Kasumi-1 (cell line): ENCODE measurements at places on chromosomes 6 and 20.

- no peak for DNase-seq
Measured at GRCh38 chr20:3930265-3931206, 41.3 kb downstream of the PANK2 start.

- no peak for DNase-seq
Measured at GRCh38 chr6:108673153-108673552, 112.4 kb downstream of the FOXO3 start.

- peak; percentile 75 for DNase-seq
Measured at GRCh38 chr6:111057074-111057752, 30.1 kb upstream of the SLC16A10 start.

DNA sequence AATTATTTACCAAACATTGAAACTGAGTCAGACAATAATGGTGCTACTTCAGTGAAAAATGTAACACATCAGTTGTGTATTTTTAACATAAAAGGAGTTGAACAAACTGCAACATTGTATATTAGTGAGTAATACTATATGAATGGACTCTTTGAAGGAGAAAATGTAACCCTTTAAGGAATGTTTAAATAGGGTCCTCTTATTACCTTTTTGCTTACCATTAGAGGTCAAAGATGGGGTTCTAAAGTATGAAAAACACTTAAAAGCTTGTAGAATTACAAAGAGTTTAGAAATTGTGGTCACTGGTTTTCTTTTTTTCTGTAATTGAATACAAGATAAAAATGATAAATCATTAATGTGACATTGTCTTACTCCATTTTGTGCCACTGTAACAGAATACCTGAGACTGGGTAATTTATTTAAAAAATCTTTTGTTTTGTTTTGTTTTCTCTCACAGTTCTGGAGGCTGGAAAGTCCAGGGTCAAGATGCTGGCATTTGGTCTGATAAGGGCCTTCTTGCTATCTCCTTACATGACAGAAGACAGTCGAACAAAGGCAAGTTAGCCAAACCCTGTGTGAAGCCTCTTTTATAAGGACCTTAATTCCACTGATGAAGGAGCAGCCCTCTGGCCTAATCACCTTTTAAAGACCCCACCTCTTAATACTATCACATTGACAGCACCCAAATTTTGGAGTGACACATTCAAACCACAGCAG, 43.2 kb downstream of the SESN1 start:
- DNase-seq = no peak

DNA sequence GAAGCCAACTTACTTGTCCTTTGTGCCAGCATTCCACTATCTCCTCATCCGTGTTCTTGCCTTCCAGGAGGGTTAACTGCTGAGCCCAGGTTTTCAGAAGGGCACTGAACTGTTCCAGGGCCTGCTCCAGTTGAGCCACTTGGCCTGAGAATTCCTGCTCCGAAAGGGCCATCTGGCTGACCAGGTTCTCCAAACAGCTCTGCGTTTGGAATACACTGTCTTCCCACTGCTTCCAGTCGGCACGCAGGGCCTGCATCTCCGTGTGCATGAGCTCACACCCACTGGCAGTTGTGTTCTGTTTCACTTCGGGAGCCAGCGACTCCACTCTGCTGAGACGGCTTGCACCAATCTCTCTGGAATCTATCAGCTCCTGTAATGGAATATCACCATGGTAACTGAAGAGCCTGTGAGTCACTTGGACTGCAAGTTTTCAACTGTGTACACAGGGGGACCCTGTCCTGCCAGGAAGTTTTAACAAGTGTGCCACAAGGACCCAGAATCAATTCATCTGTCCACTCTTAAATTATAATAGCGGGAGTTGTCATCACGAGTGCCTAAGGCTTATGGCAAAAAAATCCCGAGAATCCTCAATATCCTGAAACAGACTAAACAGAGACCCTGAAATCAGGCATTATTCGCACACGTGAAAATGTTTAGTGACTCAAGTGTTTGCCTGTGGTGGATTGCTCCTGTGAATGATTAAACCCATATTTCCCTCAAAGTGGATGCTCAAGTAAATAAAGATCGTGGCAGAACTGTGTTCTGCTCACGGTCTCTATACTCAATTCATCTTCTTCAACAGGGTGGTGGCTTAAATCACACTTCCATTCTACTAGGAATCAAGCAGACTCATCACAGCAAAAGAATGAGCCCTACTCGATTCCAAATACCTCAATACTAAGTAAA, 255.9 kb downstream of the SYNE1 start:
- no peak for DNase-seq

GRCh38 chr6:128479991-128480390, 40.4 kb downstream of the PTPRK start:
- DNase-seq = no peak

DNA sequence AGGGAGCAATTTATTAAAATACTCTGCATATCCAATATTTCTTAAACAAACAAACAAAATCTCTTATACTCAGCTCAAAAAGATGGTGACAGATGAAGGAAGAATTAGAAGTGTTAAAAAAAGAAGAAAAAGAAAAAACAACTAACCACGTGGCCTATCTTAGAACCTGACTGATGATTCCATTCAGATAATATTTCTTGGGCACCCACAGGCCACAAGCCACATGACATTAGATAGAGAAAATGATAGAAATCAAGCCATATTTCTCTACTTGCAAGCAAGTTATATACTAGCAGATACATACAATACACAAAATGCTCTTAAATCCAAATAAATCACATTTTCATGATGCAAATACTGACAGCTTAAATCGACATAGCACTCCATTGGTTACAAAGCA, 14.5 kb upstream of the RAMACL start:
- no peak for DNase-seq

GRCh38 chr6:166466178-166467122, 83.7 kb upstream of the MPC1 start:
- DNase-seq = no peak

- DNase-seq = no peak
Measured at GRCh38 chr6:4913705-4914419, 90.0 kb downstream of the RPP40 start.

- no peak for DNase-seq
Measured at GRCh38 chr20:49542514-49542991, 25.4 kb downstream of the PTGIS start.

- DNase-seq = no peak
Measured at GRCh38 chr20:59663513-59664060, 59.2 kb downstream of the PHACTR3 start.

DNA sequence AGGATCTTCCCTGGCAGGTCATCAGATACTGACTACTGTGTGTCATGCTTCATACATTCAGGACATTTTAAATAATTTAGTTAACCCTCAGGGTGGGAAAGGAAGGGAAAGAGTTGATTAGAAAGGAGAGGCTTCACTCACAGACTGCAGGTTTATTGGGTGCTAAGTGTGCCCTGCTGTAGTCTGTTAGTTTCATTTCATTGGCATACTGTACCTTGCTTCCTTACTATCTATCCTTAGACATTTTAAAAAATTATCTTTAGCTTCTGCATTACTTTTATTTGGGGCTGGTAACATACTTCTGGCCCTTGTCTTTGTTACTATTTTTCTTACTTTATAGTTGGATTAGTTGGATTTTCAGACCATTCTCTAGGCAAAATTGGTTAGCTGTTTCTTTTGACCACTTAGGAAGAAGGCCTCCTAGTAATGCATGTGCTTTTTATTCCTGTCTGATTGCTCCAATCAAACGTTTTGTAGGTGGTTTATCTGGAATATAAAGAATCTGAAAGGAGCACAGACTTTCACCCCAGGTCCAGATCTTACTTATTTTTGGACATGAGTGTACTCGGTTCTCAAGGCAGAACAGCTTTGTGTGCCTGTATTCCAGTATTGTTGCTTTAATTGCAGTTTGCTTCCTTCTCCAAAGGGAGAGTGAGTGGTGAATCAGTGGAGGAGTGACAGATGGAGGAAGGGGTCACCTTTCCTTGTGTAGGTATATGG, 82.7 kb upstream of the PRDM1 start:
- DNase-seq = no peak

- DNase-seq = no peak
Measured at GRCh38 chr6:27584326-27584725, 111.4 kb upstream of the ZNF184 start.

- no peak for DNase-seq
Measured at GRCh38 chr6:106792536-106793236, 163.3 kb downstream of the QRSL1 start.

DNA sequence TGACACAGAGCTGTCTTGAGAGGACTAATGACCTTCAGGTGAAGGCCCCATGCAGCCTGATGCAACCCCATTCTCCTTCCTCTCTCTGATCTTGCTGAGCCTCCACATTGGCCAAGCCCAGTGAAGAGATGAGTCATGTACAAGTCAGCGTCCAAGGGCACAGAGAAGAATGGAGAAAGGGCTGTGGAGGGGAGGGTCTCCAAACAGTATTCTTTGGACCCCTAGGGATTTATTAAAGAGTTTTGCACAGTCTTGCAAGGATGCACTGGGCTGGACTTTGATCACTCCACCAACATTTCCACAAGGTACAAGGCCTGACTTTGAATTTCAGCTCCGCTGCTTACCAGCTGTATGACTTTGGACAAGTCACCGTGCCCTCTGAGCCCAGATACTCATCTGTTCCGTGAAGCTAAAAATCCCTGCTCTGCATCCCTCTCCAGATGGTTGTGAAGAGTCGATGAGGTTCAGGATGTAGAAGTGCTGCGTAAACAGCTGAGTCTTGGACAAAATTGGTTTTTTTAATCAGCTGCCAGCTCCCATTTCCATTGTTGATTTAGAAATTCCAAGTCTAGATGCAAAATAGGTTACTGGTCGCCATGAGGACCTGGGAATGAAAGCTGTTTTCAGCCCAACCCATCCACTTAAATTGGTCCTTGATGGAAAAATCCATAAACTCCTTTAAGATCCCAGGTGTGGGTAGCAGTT, 14.1 kb upstream of the KCNG1 start:
- no peak for DNase-seq

- no peak for DNase-seq
Measured at GRCh38 chr6:111710439-111710838, 104.8 kb upstream of the TRAF3IP2 start.

GRCh38 chr20:46108435-46108841, 9.7 kb upstream of the CD40 start:
- no peak for DNase-seq

DNA sequence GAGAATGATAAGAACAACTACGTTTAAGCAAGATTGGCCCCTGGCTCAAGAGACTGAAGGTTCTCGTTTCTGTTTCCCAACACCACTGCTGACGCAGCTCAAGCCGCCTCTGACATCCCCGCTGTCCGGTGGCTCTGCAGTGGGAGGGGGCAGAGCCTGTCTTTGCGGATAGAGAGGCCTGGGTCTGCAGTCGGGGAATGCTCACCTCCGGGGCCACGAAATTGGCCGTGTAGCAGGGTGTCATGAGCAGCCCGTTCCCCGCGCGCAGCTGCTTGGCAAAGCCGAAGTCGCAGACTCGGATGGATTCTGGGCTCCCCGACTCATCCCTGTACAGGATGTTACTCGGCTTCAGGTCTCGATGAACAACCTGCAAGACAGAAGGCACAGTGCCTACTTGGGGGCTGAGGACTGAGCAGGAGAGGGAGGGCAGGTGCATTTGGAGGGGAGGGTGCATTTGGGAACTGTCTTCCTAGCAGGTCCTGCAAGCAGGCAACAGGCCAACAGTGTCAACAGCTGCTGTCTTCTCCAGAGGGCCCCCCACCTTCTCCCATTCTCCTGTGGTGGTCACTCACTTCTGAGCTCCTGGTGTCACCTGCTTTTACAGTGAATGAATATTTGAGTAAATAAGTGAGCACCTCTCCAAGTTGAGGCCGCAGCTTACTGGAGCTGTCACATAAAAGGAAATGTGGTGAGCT, 40.5 kb upstream of the MPC1 start:
- no peak for DNase-seq

DNA sequence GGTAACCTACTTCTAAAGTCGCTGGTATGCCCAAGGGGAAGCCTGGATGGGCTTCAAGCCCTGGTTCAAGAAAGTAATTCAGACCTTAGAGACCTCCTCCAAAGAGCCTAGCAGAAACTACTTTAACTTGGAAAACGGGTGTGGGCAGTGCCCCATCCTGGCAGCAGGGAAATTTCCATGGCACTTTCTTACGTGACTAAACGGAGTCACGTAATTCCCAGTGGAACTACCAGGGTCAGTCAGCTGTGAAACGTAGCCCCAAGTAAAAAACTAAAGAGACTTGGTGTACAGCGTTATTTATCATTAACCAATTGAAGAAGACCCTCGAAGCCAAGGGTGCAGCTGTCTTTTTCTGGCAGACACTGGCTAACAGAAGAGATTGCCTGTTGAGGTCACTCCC, 114.0 kb downstream of the RCAN2 start:
- DNase-seq = no peak

DNA sequence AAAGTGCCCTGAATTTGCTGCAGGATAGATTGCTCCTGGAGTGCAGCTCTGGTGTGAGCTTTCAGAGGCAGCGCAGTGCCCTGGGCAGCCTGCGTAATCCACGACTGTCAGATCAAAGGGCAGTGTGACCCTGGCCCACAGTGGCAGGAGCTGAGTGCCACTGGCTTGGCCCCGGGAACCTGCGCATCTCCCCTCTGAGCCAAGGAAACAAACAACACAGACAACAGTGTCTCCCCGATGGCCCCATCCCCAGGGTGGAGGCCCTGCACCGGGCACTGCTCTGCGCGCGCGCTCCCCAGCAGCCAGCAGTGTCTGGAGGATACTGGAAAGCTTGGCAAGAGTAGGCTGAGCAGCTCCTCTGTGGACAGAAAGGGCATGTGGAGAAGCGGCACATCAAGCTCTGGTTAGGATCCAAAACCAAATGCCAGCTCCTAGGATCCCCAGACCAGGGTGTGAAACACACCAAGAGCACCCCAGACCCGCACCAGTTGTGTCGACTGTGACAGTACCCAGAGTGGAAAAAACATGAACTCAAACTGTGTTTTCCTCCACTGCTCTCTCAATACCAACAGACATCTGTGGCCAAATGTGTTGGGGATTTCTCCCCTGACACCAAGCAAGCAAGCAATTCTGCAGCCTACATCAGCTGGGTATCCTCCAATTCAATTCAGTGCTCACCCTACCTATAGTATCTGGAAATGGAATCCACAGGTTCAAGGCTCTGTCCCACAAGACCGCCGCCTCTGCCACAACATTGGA, 26.7 kb downstream of the RBCK1 start:
- no peak for DNase-seq

GRCh38 chr20:37335642-37336368, 10.1 kb upstream of the SRC start:
- no peak for DNase-seq

- DNase-seq = no peak
Measured at GRCh38 chr20:58705208-58705926, 12.8 kb downstream of the NPEPL1 start.
